A549 (cell line): ENCODE measurements at places on chromosomes 11 and 22. TPM values are rescaled to one million over a fixed set of nuclear protein-coding genes. Genes with fewer than 3 reads are reported as not detected.
A peak's percentile ranks its signal among the peaks of the same experiment; 100 is the strongest.

CDK2AP2 gene
- 47.8 to 53.1 TPM (median 51.3 TPM) in 3 replicates for polyA plus RNA-seq

GRCh38 chr22:35352214-35353111 is 28.4 kb upstream of the HMOX1 start:
- DNase-seq: peak; percentile 30

DNA sequence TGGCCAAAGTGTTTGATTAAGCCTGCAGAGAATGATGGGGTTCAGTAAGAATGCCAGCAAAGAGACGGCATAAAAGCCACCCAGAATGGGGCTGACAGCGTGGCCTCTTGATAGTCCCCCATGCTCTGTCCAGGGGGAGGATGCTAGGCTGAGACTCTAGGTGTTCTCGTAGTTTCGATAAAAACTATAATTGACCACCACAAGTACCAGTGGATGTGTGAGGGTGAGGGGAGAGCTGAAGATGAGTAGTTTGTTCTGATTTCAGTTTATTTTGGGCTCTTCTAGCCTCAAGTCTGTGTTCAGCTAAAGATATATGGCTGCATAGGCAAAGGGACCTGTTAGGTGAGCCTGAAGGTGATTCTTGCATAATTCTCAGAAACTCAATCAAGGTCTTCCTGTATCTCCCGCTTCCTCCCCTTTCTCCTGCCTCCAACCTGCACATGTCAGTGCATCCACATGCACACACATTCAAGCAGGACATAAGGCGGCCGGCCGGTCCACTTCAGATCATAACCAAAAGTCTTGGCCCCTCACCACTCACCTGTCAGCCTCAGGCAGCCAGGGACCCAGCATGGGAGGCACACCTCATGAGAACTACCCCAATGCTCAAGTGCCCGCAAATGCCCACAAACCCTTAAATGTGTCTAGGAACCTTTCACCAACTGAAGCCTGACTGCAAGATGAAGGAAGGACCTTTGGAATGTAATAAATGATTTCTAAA is 31.2 kb downstream of the FLI1 start:
- no peak for DNase-seq

DNA sequence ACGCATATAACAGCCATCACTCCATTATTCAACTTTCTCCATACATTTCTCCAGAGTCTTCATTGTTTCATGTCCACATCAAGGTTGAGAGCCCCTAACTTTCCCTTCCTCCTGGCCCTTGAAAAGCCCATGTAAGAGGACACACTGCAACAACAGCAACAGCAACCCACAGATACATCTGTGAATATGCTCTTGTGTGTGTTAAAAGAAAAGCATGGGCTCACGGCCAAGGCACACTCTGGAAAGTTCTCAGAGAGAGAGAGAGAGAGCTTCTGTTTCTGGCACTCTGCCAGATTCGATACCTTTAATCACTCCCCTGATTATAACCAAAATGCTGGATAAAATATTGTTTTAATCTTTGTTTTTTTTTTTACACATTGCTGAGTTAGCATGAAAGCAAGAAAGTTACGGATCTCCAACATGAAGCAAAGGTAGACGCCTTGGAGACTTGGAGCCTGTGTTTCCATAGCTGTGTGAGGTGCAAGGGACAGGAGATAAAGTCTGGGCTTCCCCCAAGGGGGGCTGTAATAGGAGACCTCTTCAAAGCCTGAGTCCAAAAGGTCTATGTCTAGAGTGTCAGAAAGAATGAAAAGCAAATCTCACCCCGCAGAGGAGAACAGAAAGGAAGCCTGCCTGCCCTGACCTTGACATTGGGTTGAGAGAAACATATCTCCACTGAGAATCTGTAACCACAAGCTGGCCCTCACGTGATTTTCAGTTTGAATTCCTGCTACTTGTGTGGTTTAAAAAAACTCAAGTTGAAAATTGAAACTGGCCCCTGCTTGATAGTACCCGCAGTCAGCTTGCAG is 33.7 kb upstream of the MPPED1 start:
- DNase-seq: no peak
